CMK (cell line): ENCODE measurements at places on chromosomes 2 and 18.

DNA sequence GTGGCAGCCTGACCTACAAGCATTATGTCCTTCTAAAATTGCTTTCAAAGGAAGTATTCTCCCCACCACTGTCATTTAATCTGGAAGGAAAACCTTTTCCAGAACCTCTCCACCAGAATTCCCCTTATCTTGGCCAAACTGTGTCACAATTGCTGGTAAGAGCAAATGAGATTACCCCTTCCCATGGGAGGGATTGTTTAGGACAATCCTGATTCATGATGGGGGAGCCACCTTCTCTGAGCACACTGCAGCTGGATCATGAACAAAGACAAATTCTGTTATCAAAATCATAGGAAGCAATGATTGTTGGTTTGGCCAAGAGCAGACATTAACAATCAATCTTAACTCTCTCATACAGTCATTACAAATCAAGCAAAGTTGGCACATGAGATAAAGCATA lies 18.1 kb upstream of the ATOH8 start:
- no peak for DNase-seq

DNA sequence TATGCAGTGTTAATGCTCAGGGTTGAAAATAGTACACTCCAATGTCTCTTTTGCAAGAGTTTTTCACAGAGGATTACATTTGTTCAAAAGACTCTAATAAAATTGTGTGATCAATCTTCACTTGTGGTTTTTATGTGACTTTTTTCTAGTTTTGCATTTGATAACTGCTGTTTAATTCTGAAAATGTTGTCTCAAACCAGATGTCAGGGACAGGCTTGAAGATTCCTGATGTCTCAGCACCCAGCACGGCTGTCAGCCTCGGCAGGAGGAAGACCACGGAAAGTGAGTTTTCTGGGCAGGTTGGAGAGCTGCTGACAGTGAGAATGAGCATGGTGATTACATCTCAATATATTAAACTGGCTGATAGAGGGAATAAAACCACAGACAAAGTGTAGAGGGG lies 9.1 kb downstream of the SOX11 start:
- DNase-seq = no peak

DNA sequence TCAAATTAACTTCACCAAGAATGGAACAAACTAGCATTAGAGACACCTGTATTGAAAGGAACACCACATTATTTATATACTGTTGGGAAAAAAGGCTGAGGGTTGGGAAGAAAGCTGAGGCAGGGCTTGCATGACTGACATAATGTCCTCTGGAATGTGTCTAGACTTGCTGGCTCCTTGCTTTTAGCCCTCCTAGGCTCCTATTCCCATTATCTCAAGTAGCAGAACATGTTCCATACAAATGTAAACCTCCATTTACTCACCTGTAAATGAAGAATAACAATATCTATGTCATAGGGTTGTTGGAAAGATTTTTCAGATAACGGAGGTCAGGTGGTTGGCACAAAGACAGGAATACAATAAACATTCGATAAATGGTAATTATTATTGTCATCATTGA lies 976 bp upstream of the ACADL start:
- no peak for DNase-seq

GRCh38 chr2:234339011-234339410 lies 157.9 kb downstream of the ARL4C start:
- DNase-seq = no peak

DNA sequence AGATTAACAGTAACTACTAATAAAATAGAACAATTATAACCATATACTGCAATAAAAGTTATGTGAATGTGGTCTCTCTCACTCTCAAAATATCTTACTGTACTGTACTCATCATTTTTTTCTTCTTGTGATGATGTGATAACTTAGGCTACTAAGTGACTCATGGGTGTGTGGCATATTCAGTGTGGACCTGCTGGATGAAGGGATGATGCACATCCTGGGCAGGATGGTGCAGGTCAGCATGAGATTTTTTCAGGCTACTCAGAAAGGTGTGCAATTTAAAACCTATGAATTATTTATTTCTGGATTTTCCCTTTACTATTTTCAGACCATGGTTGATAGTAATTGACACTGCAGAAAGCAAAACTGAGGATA lies 90.7 kb downstream of the NCKAP5 start:
- no peak for DNase-seq
